ENCODE measurements at places on chromosomes 1 and 21.

GRCh38 chr1:166789286-166789685, 50.0 kb upstream of the POGK start:
- no peak for DNase-seq

- no peak for DNase-seq
Measured at GRCh38 chr21:33674226-33674625, 31.9 kb downstream of the ITSN1 start.

DNA sequence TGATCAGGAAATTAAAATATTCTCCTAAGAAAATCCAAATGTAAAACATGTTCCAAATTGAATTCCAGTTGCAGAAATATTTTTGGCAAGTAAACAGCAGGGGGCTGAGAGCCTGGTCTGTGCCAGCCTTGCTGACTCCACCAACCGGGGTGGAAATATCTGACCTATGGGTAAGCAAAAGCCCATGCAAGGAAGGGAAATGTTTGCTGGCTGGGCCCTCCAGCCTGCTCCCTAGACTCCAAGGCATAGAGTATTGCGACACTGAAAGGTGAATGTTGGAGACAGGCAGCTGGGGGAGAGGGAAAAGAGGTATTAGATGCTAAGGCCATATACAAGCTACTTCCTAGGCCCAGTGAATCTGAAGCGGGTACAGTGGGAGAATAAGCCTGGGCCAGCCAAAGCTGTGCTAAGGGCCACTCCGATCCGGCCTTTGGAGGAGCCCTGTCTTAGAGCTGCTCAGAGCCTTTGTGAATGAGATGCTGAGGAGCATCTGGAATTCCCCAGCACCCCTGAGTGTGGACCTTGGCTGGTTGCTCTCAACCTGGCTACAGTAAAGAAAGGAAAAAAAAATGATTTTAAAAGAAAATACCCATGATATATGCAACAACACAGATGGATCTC, 24.9 kb upstream of the ATP1B1 start:
- no peak for DNase-seq

- DNase-seq, result peak; percentile 66
Measured at GRCh38 chr1:21638531-21639341, 30.4 kb downstream of the RAP1GAP start.

- DNase-seq, result no peak
Measured at GRCh38 chr1:29256979-29257804, 20.9 kb downstream of the PTPRU start.

DNA sequence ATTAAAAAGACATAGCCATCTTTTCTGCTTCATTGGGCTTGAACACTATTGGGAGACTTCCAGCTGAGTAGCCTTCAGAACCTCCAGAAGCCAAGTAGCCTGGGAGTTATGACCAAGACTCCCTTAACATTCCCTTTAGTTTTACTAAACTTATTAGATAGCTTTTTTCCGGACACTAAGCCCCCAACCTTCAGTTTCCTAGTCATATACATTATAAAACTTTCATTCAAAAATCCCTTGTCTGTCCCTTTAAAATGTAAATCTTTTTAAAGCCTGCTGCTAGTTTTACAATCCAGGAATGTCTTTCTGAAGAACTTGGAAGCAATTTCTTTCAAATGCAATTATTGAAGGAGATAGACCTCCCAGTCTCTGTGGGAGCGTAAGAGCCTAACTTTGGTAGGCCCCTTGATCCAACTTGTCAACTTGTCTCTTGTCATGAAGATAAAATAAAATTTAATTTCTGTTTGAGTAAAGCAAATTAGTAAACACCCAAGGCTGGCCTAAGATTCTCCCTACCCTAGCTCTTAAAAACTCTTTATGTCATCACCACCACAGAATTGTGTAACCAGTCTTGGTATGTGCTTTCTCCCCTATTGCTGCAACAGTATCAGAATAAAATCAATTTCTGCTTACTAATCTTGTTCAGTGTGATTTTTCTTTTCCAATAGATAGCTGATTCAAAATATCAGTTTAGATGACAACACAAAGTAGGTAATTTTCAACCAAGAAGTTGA, 796.2 kb downstream of the PLA2G4A start:
- DNase-seq, result no peak

DNA sequence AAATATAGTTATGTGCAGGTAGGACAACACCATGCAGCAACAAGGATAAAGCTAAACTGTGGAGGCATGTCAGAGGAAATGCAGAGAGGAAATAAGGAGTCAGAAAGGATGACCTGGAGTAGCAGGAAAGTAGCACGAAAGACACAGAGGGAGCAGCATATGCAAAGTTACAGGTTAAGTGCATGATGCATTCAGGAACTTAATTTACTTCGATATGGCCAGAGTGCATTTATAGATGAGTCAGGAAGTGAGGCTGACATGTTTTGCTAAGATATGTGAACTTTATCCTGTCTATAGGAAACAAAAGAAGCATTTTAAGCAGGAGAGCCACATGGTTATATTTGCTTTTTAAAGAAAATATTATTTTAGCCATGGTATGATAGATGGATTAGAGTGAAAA, 15.4 kb upstream of the MUTYH start:
- DNase-seq, result no peak

- no peak for DNase-seq
Measured at GRCh38 chr1:43272576-43273571, 3.1 kb downstream of the TMEM125 start.

DNA sequence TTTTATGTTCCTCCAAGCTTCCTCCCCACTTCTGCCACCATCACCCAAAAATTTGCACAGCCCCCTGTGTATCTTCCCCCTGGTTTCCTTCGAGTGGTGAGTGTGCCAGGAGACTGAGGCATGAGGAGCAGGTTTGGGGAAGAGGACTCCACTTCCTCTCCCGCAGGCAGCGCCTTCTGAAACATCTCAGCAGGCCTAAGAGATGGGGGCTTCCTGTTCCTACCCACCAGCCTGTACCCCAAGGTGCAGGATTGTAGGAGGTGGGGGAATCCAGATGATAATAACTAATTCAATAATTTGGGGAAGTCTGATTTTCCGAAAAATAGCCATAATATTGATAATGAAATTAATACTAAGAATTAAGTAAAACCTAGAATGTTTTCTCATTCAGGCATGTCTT, 62.4 kb downstream of the RHBG start:
- DNase-seq, result no peak

DNA sequence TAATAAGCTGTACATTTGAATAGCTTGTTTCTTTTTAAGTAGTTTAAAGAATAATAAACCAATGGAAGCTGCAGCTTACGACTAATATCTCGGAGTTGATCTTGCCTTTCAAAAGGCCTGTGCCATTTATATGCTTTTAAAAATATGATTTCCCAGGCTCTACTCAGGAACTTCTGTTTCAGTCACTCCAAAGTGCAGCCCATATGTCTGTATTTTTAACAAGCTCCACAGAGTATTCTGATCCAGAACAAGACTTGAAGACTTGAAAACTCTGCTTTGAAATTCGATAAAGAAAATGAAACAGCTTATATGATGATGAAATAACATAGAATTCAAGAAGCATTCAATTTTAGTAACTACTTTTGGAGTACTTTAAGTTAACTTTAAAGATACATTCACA, 79.1 kb upstream of the PLPPR4 start:
- no peak for DNase-seq

DNA sequence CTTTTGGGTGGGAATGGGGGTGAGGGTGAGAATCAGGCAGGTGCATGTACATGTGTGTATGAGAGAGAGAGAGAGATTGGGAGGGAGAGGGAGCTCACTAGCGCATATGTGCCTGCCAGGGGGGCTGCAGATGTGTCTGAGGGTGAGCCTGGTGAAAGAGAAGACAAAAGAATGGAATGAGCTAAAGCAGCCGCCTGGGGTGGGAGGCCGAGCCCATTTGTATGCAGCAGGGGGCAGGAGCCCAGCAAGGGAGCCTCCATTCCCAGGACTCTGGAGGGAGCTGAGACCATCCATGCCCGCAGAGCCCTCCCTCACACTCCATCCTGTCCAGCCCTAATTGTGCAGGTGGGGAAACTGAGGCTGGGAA, 95.0 kb downstream of the EPHB2 start:
- no peak for DNase-seq

DNA sequence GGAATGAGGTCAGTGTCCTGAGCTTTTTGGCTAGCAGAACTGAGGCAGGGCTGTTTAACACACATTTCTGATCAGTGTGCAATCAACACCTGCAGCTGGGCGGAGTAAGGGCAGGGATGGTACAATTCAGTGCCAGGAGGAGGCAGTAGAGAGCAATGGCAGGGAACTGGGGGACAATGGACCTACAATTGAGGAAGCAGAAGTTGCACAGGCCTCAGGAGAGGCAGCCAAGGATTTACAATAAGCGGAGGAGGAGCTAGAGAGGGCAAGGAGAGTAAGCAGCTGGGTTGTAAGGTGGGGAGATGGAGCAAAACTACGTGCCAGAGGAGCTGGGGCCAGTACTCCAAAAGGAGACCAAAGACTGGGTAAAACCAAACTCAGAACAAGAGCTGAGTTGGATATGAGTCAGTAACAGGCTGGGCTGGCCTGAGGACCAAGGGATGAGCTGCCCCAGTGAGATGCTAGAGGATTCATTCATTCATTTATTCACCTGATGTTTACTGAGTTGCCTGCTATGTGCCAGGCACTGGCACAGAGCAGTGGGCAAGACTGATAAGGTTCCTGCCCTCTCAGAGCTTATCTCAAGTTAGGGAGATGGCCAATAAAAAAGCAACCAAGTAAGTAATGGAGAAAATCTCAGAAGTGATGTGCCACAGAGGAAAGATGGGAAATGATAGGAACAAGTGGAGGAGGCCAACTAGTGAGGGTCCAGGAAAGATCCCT, 10.4 kb upstream of the GALE start:
- DNase-seq, result peak; percentile 81

GRCh38 chr1:6440198-6441126, 15.9 kb downstream of the ESPN start:
- peak; percentile 56 for DNase-seq

DNA sequence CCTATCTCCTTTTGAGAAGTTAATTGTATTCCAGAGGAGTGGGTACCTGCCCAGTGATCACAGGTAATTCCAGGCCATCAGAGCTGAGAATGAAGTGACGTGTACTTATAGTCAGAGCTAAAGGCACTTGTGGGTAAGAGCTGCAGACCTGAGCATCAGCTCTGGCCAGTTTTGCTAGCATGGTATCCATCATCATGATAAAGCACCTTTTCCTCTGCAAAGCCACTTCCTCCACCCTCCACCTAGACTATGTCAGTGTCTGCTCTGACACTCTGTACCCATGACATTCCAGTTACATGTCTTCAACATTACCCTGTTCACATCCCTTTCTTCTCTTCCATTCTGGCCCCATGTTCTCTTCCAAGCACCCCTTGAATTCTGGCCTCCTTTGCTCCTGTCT, 157.3 kb downstream of the GRIK3 start:
- DNase-seq, result no peak

DNA sequence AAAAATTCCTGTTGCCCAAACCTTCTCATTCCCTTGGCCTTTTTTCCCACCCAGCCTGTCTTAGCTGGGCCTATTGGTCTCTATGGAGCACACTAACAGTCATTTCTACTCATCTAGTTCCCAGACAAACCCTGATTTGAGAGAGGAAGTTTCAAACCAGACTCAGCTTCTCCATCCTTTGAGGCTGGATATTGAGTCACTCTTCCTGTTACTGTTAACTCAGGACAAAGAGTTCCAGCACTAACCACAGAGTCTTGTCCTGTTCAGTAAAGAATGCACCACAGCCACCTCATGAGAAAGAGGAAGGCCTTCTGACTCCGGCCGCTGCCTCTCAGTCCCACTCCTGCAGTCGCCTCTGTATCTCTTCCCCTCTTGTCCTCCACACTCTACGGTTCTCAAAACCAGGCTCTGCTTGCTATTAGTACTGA, 137.8 kb downstream of the PTPRC start:
- DNase-seq, result no peak

- no peak for DNase-seq
Measured at GRCh38 chr1:115854005-115854404, 13.1 kb upstream of the NHLH2 start.

GRCh38 chr1:40204856-40205255, 42.9 kb upstream of the TMCO2 start:
- no peak for DNase-seq

- no peak for DNase-seq
Measured at GRCh38 chr1:202569393-202570322, 140.6 kb downstream of the SYT2 start.

DNA sequence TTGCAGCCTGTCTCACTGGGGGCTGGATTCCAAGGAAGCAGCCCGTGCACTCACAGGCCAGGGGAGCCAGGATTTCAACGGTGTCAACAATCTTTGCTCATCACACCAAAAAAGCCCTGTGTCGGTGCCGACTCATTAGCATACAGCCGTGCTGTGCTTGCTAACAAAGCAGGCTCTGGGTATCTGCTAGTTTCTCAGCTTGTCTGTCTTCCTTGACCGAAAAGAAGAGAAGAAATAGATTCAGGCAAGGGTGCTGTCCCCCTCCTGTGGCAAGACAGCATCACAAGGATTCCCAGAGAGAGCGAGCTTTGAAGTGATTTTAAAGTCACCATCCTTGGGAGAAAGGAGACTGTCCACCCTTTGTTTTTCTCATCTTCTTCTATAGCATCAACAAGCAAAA, 214.7 kb downstream of the SDCCAG8 start:
- DNase-seq, result no peak

DNA sequence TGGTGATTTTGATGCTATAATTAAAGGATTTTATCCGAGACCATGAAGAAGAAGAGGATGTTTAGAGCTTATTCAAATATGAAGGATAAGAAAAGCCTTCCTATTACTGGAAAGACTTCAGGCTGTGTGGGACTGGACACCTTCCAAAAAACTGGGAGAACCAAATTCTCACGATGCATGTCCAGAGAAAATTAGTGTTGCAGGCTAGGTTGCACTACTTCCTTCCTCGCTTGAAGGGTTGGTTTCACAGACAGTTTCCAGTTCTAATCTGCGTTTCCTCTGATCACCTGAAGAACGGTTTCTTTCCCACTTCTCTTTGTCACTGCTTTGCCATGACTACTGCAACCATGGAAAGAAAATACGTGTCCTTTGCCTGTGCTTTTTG, 2.0 kb downstream of the MTARC2 start:
- DNase-seq, result no peak

DNA sequence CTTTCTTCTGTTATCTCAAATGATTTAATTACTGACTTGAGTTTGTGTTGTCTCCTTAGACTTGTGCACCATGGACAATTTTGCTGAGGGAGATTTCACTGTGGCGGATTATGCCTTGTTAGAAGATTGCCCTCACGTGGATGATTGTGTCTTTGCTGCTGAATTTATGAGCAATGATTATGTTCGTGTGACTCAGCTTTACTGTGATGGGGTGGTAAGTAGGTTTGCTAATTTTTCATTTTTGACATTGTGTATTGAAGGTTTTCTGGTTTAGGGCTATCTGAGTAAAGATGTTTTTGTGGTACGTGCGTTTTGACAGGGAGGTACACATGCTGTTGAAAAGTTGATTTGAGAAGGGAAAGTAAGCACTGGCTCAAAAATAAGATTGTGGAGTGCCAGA, 14.1 kb downstream of the TTC3 start:
- no peak for DNase-seq

- DNase-seq, result no peak
Measured at GRCh38 chr1:145714524-145715111, 4.7 kb upstream of the CD160 start.

GRCh38 chr1:53398091-53398490, 61.1 kb upstream of the DMRTB1 start:
- no peak for DNase-seq
